ENCODE measurements at places on chromosomes 1 and 21.
A peak's percentile ranks its signal among the peaks of the same experiment; 100 is the strongest.

GRCh38 chr1:53638360-53639035 is 100.5 kb downstream of the GLIS1 start:
- no peak for DNase-seq

GRCh38 chr1:119186471-119186870 is 46.0 kb upstream of the WARS2 start:
- no peak for DNase-seq

DNA sequence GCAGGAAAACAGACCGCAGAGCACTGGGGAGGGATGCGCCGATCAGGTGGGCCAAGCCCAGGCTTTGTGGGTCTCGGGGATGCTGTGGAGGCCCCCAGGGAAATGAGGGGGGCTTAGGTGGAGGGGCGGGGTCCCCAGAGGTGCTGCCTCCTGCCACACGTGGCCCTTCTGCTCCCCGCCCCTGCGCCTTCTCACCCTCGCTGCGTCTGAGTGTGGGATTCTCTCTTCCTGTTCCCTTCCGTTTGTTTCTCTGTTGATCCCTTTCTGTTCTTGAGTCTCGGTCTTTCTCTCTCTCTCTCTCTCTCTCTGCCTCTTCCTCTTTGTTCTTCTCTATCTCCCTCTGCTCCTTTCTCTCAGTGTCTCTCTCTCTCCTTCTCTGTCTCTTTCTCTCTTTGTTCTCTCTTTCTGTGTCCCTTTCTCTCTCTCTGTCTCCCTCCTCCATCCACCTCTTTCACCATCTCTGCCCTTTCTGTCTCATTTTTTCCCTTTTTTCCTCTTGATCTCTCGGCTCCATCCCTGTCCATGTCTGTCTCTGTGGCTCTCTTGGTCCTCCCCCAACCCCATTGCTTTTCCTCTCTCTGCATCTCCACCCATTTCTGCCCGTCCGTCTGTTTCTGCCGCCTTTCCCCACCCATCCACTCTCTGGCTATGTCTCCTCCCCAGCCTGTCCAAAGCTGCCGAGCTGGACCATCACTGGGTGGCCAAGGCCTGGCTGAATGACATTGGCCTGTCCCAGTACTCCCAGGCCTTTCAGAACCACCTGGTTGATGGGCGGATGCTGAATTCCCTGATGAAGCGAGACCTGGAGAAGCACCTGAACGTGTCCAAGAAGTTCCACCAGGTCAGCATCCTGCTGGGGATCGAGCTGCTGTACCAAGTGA is 52.4 kb upstream of the TMEM51 start:
- DNase-seq, result no peak

GRCh38 chr1:85444381-85444780 is 20.6 kb downstream of the DDAH1 start:
- DNase-seq, result no peak

- no peak for DNase-seq
Observed at GRCh38 chr1:219472596-219472995, 140.3 kb downstream of the ZC3H11B start.

DNA sequence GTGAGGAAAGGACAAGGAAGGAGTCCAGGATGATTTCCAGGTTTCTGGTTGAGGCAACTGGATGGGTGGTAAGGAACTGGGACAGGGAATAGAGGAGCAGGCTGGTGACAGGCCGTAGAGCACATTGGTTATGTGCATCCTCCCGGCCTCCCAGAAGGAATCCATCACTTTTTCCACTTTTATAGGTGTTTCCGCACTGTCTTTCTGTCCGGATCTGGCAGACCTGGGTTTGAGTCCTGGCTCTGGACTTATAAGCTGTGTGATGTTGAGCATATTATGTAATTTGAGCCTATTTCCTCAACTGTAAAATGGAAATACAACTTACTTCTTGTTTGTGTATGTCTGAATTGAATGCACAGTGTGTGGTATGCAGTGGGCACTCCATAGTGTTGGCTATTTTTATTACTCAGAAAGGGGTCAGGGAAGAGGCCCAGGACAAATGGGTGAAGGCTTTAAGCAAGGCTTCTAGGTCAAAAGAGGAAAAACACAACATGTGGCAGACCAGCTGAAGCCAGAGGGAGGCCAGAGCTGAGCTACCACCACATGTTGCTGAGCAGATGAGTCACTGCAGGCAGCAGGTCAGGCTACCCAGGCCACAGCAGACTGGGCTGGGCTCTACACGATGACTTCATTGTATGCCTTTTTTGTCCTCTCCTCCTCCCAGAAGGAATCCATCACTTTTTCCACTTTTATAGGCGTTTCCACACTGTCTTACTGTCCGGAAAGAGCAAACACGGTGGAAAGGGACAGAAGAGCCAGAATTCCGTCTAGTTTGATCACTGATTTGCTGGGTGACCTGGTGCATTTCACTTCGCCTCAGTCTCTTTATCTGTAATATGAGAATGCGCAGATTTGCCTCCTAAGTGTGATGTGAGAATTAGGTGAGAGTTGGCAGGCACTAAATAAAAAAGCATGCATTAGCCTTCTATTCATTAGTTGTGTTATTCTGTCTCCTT is 791 bp upstream of the MAST2 start:
- DNase-seq, result no peak

GRCh38 chr1:184974056-184974836 is at the start of gene NIBAN1:
Gene NIBAN1 (minus strand): TSS chr1:184974508. CDS start chr1:184974356, 152 bp downstream.
- DNase-seq, result peak; percentile 67

GRCh38 chr21:44428281-44428960 is 26.9 kb upstream of the LRRC3 start:
- peak; percentile 55 for DNase-seq

GRCh38 chr1:168513656-168514404 is 30.0 kb downstream of the XCL2 start:
- DNase-seq, result no peak

- DNase-seq, result no peak
Observed at GRCh38 chr1:113976609-113977278, 2.5 kb upstream of the OLFML3 start.

GRCh38 chr21:35203093-35203977 is 154.2 kb upstream of the RUNX1 start:
- DNase-seq, result no peak

DNA sequence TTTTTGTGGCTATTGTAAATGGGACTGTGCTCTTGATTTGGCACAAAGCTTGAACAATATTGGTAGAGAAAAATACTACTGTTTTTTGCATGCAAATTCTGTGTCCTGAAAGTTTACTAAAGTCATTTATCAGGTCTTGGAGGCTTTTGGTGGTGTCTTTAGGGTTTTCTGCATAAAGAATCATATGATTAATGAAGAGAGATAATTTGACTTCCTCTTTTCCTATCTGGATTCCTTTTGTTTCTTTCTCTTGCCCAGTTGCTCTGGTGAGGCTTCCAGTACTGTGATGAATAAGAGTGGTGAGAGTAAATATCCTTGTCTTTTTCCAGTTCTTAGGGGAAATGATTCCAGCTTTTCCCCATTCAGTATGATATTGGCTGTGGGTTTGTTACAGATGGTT is 1166.7 kb downstream of the NCAM2 start:
- DNase-seq, result no peak

- DNase-seq, result no peak
Observed at GRCh38 chr1:227156520-227156919, 161.8 kb downstream of the CDC42BPA start.

- peak; percentile 29 for DNase-seq
Observed at GRCh38 chr1:66182551-66183178, 351.3 kb upstream of the SGIP1 start.

DNA sequence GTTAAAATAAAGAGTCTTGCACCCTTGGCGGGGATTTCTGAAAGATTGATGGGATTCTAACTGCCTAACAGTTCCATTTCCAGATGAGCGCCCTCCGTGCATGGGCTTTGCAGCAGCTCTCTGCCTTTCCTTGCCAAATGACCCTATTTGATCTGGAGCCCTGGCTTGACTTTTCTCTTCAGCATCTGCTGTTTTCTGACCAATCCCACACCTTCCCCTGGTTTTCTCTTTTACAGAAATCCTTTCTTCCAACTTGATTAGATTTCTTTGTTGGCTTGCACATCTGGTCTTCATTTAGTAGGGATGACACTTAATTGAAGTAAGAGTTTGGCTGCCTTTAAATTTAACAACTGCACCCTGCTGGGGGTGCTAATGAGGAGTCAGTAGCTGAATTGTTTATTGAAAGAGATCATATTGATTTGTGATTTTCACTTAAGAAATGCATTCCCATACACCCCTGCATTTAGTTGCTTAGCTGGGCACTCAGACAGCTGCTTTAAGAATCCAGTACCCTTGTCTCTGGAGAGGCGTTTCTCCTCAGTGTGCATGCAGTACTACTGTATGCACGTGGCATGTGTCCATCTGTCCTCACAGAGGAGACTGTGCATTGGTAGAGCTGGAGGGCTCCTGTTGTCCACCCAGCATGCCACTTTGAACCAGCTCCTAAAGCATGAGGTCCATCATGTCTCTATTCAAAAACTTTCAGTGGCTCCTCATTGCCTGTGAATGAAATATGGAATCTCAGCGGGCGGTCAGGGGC is 99.7 kb downstream of the NOS1AP start:
- no peak for DNase-seq

- no peak for DNase-seq
Observed at GRCh38 chr1:58738876-58739275, 39.0 kb upstream of the MYSM1 start.

DNA sequence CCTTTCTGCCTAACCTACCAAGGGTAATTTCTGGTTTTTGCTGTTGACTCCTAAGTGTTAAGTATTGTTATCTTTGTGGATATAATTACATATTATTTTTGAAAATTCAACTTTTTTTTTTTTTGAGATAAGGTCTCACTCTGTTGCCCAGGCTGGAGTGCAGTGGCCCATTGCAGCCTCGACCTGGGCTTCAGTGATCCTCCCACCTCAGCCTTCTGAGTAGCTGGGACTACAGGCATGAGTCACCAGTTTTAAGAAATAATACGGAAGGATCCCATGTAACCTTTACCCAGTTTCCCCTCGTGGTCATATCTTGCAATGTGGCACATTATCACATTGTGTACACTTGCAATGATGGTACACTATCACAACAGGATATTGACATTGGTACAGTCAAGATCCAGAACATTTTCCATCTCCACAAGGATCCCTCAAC is 3.1 kb downstream of the CHD1L start:
- DNase-seq, result no peak

DNA sequence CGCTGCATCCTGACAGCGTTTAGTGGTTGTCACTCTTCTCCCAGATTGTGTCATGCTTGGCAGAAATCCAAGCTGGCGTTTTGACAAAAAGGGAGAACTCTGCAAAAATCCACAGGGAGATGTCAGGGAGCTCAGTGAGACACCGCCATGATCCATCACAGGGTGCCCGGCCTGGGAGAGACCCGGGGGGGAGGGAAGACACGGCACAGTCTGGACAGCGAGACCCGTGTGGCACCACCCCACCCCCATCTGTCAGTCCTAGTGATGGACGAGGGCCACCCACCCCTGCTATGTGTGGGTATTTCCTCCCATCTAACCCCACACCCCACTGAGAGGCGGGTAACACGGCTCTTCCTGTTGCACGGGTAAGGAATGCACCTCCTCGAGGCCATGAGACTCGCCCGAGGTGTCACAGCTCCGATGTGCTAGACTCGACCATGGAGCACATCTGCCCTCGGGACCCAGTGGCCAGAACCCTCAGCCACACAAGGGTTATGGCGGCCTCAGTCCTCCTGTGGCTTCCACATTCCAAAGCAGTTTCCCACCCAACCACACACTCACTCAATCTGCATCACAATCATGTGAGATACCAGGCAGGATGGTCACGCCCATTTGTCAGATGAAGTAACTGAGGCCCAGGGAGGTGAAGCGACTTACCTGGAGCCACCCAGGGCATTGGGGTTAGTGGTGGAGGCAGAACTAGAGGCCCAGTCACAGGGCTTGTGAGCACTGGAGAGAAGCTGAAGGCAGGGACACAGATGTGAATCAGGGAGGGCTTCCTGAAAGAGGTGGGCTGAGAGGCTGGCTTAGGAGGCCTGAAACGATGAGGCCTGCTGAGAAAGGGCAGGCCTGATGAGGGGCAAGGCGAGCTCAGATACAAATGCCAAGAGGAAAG is 688.5 kb downstream of the MATN1 start:
- DNase-seq, result no peak

- no peak for DNase-seq
Observed at GRCh38 chr1:216612291-216612690, 110.9 kb downstream of the ESRRG start.

GRCh38 chr1:27009601-27010197 is 3.0 kb downstream of the TENT5B start:
- no peak for DNase-seq

GRCh38 chr1:54678776-54679643 is 36.7 kb upstream of the TTC4 start:
- DNase-seq, result no peak

DNA sequence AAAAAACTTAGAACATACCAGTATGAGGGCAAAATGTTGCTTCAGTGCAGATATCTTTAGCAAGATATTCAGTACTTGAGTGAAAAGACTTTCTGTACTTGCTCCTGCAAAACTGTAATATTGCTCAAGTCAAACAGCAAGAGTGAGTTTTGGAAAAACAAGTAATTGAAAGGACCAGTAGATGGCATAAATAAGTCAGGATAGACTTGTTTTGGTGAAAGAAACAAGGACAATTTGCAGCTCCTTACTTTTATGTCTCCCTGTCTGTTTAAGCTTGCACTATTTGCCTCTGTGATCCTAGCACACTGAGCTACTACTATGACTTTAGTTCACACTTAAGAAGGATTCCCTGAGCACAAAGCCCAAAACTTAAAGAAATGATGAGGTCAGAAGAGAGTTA is 39.1 kb downstream of the IFI44 start:
- no peak for DNase-seq

DNA sequence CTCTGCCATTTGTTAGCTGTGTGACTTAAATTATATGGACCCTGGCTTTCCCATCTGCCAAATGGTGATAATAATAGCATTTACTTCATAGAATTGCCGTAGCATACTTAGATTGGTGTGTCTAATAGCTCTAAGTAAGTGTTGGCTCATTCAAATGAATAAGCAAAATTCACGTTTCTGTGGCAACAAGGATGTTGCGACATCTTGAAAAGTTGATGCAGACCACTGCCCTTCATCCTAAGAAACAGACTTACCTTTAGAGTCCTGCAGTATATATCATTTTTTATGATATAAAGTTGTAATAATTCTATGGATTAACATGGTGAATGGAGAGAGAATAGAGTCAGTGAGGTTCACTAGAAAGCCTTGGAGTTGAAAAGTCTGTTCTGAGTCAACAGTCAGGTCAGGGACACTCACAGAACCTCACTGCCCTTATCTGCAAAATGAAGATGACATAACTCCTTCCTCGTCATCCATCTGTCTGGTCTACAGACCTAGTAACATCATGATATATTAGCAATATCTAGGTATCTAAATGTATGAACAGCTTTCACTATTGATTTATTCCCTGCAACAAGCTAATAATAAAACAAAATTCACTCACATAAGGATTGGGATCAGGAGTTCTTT is 167.3 kb upstream of the C8B start:
- DNase-seq, result no peak

DNA sequence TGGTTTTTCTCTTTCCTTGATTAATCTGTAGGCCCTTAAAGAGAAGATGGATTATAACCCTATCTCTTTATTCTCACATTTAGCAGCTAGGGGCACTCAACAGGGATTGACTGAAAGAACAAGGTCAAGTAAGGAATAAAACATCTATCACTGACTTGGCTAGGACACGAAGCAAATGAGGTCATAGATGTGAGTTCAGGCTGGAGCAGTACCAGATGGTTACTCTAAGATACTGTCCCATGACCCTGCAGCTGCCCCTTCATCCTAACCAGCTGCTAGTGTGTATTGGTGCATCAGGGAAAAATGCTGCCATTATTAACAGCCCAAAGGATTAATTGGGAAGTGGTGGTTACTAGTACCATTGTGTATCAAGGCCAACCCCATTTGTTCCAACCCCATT is 221.9 kb downstream of the CTH start:
- DNase-seq, result no peak

GRCh38 chr1:86380257-86380861 is 15.8 kb downstream of the ODF2L start:
- no peak for DNase-seq

- DNase-seq, result peak; percentile 47
Observed at GRCh38 chr1:234977875-234978396, 150.7 kb downstream of the TOMM20 start.
